Astrocyte of the hippocampus (primary cell): ENCODE measurements at places on chromosomes 2 and 18.

GRCh38 chr2:30770816-30771576, 36.2 kb downstream of the CAPN13 start:
- DNase-seq, result no peak

DNA sequence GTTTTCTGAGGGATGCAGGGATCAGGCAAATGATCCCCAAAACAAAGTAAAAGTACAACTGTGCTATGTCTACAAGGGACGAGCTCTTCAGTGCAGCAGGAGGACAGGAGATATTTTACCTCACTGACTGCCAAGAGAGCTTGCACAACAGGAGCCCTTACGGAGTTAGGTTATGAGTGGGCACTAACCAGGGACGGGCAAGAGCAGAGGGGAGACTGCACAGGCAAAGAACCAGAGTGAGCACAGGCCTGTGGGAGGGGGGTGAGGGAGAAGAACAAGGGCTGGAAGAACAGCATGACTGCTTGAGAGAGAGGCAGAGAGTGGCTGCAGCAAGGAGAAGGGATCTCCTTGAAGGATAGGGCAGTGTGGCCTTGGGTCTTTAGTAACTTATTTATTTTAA, 101.1 kb upstream of the PID1 start:
- DNase-seq, result no peak

GRCh38 chr18:75280427-75281280, 70.1 kb downstream of the TSHZ1 start:
- DNase-seq, result peak; percentile 15

DNA sequence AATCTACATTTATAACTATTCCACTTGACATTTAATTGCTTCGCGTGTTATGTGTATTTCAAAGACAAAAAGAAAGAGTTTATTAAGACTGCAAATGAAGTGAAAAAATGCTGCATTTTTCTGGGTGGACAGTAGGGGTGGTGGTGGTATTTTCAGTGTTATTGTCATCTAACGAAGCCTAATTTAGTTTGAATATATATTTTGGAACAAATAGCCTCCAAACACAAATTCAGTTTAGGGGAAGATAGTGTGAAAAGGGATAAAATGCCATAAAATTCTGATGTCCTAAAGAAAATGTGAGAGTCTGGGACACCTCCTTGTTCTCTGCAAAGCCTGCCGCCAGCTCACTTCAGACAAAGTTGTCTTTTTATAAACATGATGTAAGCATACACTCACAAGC, 425.1 kb downstream of the NRXN1 start:
- peak; percentile 13 for DNase-seq

- DNase-seq, result no peak
Measured at GRCh38 chr2:127130421-127130820, 23.5 kb upstream of the BIN1 start.

DNA sequence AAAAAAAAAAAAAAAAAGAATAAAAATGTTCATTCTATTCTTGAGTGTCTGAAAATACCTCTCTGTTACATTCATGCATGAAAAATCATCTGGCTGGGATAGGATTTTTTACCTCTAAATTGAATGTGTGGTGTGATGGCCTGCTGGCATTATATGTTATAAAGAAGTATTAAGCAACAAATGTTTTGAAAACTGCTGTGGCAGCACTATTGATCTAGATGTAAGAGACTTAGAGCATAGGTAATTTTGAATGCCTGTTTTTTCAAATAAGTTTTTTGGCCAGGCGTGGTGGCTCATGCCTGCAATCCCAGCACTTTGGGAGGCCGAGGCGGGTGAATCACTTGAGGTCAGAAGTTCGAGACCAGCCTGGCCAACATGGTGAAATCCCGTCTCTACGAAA, 147.0 kb upstream of the LINC00305 start:
- no peak for DNase-seq

DNA sequence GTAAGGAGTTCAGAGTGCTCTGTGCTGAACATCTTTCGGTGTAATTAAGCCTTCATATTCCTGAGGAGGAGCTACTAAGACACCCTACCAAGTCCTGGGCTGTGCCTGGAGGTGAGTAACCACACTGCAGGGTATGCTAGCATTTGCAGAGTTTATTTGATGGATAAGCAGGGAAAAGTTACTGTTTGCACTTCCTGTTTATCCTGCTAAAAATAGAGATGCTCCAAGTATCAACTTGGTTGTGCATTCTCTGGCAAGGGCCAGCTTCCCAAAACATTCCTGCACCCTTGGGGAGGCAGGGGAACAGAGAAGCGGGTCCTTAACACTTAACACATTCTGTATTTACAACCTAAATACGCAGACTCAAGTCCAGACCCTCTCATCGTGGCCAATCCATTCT, 49.8 kb downstream of the PARD6G start:
- DNase-seq, result no peak

DNA sequence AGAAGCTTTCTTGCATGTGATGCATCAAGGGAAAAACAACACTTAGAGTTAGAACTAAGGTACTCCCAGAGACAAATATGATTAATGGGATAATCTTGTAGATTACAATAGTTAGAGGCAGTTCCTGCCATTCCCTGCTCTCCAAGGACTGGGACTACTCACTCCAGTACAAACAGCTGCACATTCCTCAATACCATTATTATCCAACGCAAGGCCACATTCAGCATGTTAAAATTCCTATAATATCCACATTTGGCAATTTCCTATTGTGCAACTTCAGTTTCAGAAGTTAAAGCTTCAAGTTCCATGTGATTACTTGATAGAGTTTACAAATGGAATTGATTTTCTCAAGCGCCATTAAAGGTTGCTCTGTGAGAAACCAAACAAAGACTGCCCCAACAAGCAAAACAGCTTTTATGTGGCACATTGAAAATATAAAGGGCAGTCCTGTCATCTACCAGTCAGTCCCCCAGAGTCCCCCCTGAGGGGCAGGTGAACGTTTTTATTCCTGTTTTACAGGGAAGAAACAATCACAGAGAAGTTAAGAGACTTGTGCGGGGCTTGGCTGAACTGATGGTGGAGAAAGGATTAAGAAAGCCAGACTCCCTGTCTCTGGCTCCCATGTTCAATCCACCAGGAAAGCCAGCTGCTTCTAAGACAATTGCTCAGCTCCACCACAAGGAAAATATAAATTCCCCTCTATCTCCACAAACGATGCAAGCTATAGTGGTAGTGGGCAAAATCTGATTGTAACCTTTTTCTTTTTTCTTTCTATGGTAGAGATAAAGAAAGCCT, 72.6 kb downstream of the TXNL1 start:
- DNase-seq, result peak; percentile 22

DNA sequence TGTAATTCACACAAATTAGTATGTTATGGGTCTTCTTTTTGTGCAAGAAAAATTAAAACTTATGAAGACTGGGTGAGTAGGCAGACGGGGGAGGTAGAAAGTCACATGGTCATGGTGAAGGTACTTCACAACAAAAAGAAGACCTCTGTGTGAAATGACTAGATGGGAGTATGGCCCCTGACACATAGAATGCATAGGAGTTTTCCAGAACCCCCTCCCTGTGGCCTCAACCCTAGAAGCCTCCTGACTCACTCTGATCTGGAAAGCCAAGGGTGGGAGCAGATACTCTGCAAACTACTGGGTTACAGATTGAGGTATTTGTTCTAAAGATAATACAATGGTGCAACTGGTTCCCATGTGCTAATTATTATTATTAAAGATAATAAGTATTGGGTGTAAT, 23.2 kb downstream of the SATB2 start:
- no peak for DNase-seq

- no peak for DNase-seq
Measured at GRCh38 chr18:35564795-35565453, 16.6 kb upstream of the GALNT1 start.

GRCh38 chr2:39834426-39834825, 55.4 kb upstream of the THUMPD2 start:
- no peak for DNase-seq
